ENCODE measurements at places on chromosomes 2 and 18.

DNA sequence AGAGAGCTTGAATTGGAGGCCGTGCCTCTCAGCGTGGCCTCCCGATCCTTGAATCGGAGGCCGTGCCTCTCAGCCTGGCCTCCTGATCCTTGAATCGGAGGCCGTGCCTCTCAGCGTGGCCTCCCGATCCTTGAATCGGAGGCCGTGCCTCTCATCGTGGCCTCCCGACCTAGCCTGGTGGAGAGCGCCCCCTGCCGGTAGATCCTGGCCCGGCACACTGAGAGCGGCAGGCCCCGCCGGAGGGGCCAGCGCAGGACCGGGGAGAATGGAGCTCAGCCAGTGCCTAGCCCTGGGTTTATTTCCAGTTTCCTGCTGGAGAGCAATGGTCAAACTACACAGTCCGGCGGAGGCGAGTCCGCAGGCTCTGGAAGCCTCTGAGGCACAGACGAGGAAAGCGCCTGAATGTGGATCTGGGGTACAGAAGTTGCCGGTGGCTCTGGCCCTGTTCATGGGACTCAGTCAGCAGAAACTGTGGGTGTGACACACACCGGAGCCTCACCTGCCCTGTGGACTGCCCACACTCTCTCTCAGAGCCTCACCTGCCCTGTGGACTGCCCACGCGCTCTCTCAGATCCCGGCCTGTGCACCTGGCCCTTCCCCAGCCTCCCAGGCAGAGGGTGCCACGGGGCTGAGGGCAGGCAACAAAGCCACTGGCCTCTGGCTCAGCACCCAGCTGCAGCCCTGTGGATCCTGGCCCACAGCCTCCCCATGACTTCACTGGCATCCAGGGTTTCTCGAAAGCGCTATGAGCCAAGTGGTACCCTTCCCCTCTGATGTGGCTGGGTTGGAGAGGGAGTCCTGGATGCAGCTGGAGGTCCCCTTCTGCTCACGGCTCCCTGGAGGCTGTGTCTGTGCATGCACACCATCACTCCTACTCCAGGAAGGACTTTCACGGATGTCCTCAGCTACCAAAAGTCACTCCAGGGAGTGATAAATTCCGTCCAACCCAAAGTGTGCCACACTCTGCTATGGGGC, 1.5 kb downstream of the IL36B start:
- H3K4me1 ChIP-seq = peaks cover 5% of the 10 kb centered on the region
- DNase-seq = no peak
- peaks cover 14% of the 10 kb centered on the region for H3K36me3 ChIP-seq
- H3K27ac ChIP-seq = no peak overlapping the region
- no peak overlapping the region for H3K4me3 ChIP-seq

GRCh38 chr2:111678651-111679050, 205.3 kb downstream of the ANAPC1 start:
- H3K36me3 ChIP-seq = no peaks in the 10 kb centered on the region
- DNase-seq = no peak
- H3K27me3 ChIP-seq = peaks cover 7% of the 10 kb centered on the region
- H3K27ac ChIP-seq = no peak overlapping the region
- no peak overlapping the region for H3K4me3 ChIP-seq
- peaks cover 7% of the 10 kb centered on the region for H3K4me1 ChIP-seq

GRCh38 chr2:115596659-115597375, 1154.4 kb downstream of the DPP10 start:
- no peaks in the 10 kb centered on the region for H3K4me1 ChIP-seq
- no peak overlapping the region for H3K27ac ChIP-seq
- H3K27me3 ChIP-seq = no peaks in the 10 kb centered on the region
- no peak for DNase-seq
- H3K4me3 ChIP-seq = no peak overlapping the region

DNA sequence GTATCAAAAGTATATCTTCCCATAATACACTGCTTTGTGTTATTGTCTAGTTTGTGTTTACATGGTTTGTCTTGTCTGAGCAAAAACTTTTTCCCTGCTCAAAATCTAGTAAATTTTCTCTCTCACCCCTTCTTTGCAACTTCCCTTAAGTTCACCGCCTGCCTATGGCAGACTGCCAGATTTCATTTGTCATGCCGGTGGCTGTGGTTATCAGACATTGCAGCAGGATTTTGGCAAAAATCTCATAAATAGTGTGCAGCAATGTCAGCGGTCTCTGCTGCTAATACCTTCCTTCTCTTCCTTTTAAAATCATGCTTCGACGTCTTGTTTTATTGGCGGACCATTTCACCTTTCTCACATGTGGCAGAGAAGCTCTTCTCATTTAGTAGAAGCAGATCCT, 45.6 kb upstream of the TMEM178A start:
- H3K4me1 ChIP-seq = peaks cover 6% of the 10 kb centered on the region
- DNase-seq = peak; percentile 27
- H3K4me3 ChIP-seq = no peak overlapping the region
- H3K27ac ChIP-seq = no peak overlapping the region
- H3K36me3 ChIP-seq = no peaks in the 10 kb centered on the region
- peaks cover 15% of the 10 kb centered on the region for H3K27me3 ChIP-seq

- no peaks in the 10 kb centered on the region for H3K36me3 ChIP-seq
- no peak overlapping the region for H3K4me3 ChIP-seq
- DNase-seq = no peak
- no peak overlapping the region for H3K27ac ChIP-seq
- no peaks in the 10 kb centered on the region for H3K27me3 ChIP-seq
Observed at GRCh38 chr2:195270466-195271039, 386.5 kb upstream of the SLC39A10 start.

DNA sequence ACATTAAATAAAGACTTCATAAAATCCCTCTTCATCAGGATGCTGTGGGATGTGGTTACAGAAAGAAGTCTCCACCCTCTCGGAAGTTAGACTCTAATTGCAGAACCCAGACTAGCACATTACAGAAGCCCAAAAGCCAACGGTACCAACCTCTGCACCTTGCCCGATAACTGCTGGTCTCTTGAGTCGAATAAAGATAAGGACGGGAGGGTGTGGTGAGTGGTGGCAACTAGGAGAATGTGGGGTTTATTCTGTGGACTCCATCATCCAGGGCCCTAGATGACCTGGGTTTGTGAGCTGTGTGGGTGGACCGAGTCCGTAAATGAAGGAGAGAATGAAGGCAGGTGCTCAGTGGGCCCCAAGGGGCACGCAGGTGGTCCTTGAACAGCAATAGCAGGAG, 462.8 kb upstream of the ID2 start:
- peaks cover 10% of the 10 kb centered on the region for H3K4me1 ChIP-seq
- DNase-seq = no peak
- H3K27me3 ChIP-seq = no peaks in the 10 kb centered on the region
- H3K4me3 ChIP-seq = no peak overlapping the region

DNA sequence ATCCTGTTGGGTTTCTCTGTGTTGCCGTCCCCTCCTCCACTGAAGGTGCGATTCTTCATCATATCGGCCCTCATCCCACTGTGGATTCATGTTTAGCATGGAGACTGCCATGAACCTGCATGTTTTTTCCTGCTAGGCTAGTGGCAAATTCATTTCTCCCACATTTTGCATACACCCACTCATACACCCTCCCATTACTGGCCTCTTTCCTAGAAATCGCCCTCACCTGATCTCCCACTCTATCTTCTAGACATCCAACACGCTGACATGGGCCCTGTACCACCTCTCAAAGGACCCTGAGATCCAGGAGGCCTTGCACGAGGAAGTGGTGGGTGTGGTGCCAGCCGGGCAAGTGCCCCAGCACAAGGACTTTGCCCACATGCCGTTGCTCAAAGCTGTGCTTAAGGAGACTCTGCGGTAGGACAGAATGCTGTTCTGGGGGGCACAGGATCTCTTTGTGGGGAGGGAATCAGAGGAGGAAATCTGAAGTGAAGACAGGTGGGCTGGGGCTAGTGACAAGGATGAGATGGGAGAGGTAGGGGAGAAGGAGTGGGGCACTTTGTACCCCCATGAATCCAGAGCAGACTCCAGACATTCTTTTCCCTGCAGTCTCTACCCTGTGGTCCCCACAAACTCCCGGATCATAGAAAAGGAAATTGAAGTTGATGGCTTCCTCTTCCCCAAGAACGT, 17.7 kb downstream of the PRKAG3 start:
- no peaks in the 10 kb centered on the region for H3K36me3 ChIP-seq
- no peaks in the 10 kb centered on the region for H3K4me1 ChIP-seq
- DNase-seq = no peak
- peaks cover 19% of the 10 kb centered on the region for H3K27me3 ChIP-seq

DNA sequence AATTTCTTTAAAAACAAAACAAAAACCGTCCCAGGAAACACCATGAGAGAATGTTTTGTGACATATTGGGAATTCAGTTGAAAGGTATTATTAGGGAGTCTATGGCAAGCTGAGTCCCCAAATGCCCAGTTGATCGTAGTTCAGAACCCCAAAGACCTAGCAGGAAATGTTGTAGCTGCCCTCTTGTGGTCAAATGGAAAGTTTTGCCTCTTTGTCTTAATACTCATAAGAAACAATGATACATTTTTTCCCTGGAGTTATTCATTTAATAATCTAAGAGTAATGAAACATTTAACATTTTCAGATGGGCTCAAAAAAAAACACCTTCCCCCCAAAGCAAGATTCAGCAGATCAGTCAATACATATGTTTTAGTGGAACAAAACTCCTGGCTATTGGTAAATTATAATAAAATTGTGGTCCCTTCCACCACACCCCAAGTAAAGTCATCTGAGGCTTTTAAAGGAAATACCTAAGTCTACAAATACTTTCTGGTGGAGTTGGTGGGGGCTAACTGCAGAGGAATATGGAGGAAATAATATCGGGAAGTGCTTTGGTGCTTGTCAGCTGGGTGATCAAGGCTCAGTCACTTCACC, 37.8 kb upstream of the EFEMP1 start:
- H3K27me3 ChIP-seq = peaks cover 1% of the 10 kb centered on the region
- no peak overlapping the region for H3K27ac ChIP-seq
- H3K36me3 ChIP-seq = no peaks in the 10 kb centered on the region
- H3K4me1 ChIP-seq = no peaks in the 10 kb centered on the region
- H3K4me3 ChIP-seq = no peak overlapping the region

DNA sequence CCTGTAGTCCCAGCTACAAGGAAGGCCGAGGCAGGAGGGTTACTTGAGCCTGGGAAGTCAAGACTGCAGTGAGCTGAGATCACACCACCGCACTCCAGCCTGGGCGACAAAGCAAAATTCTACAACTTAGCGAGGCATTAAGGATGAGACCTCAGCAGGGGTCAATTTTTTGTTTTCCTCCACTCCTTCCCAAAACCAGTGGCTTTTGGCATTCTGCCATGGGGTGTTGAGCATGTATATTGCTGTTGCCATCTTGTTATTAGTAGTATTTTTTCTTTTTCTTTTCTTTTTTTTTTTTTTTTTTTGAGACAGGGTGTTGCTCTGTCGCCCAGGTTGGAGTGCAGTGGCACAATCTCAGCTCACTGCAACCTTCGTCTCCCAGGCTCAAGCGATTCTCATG, 8.9 kb upstream of the GIGYF2 start:
- no peak overlapping the region for H3K4me3 ChIP-seq
- H3K4me1 ChIP-seq = no peaks in the 10 kb centered on the region
- H3K36me3 ChIP-seq = no peaks in the 10 kb centered on the region
- DNase-seq = no peak
- H3K27ac ChIP-seq = no peak overlapping the region

DNA sequence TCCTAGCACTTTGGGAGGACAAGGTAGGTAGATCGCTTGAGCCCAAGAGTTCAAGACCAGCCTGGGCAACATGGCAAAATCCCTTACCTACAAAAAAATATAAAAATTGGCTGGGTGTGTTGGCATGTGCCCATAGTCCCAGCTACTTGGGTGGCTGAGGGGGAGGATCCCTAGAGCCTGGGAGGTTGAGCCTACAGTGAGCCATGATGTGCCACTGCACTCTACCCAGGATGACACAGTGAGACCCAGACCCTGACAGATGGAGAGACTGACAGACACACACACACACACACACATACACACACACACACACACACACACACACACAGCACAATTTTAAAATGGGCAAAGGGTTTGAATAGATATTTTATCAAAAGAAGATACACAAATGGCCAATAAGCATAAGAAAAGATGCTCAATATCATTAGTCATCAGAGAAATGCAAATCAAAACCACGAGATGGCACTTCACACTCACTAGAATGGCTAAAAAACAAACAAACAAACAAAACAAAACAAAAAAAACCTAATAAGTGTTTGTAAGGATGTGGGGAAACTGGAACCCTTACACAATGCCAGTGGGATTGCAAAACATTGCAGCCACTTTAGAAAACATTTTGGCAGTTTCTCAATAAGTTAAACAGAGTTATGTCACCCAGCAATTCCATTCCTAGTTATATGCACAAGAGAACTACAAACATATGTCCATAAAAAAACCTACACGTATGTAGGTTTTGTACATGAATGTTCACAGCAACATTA, 42.3 kb downstream of the BAZ2B start:
- H3K4me3 ChIP-seq = no peak overlapping the region
- H3K4me1 ChIP-seq = no peaks in the 10 kb centered on the region
- no peaks in the 10 kb centered on the region for H3K27me3 ChIP-seq
- no peak for DNase-seq

- no peaks in the 10 kb centered on the region for H3K36me3 ChIP-seq
- H3K27ac ChIP-seq = no peak overlapping the region
- no peak overlapping the region for H3K4me3 ChIP-seq
Observed at GRCh38 chr2:63665846-63666475, 77.2 kb downstream of the MDH1 start.

DNA sequence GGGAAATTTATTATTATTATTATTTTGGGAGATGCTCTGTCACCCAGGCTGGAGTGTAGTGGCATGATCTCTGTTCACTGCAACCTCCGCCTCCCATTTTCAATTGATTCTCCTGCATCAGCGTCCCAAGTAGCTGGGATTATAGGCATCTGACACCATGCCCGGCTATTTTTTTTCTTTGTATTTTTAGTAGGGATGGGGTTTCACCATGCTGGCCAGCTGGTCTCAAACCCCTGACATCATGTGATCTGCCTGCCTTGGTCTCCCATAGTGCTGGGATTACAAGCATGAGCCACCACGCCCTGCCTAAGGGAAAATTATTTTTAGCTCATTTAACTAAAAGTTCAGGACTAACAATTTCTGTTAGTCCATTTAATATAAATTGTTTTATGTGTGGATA, 109.2 kb upstream of the SESTD1 start:
- no peaks in the 10 kb centered on the region for H3K36me3 ChIP-seq
- H3K4me1 ChIP-seq = no peaks in the 10 kb centered on the region
- no peak for DNase-seq
- peaks cover 11% of the 10 kb centered on the region for H3K27me3 ChIP-seq
- no peak overlapping the region for H3K4me3 ChIP-seq
